Hematopoietic multipotent progenitor cell (in vitro differentiated cells): ENCODE measurements at places on chromosomes 6 and 20. TPM values are rescaled to one million over a fixed set of nuclear protein-coding genes. Genes with fewer than 3 reads are reported as not detected.

PPP1R14C gene
- under 0.01 TPM for total RNA-seq

RNF144B gene
- 16.7 TPM for total RNA-seq

SLC22A2 gene
- total RNA-seq, result not detected

CEP57L1 gene
- total RNA-seq, result 14.8 TPM

TBX18 gene
- under 0.01 TPM for total RNA-seq

GJA1 gene
- 0.27 TPM for total RNA-seq

LPA gene
- total RNA-seq, result not detected

LY6G6C gene
- 0.54 TPM for total RNA-seq

TSPO2 gene
- not detected for total RNA-seq

LY6G5C gene
- 3.5 TPM for total RNA-seq

PLCB4 gene
- total RNA-seq, result 11.0 TPM

CST9L gene
- not detected for total RNA-seq

TNF gene
- 0.27 TPM for total RNA-seq

TRIM40 gene
- total RNA-seq, result under 0.01 TPM

C6orf58 gene
- total RNA-seq, result not detected

RTF2 gene
- total RNA-seq, result 60.1 TPM

DOK5 gene
- 0.54 TPM for total RNA-seq

ID4 gene
- 0.27 TPM for total RNA-seq

MLN gene
- total RNA-seq, result not detected
